ENCODE measurements at places on chromosomes 16 and 17.

- no peak for DNase-seq
Measured at GRCh38 chr17:64978138-64978537, 58.9 kb upstream of the LRRC37A3 start.

DNA sequence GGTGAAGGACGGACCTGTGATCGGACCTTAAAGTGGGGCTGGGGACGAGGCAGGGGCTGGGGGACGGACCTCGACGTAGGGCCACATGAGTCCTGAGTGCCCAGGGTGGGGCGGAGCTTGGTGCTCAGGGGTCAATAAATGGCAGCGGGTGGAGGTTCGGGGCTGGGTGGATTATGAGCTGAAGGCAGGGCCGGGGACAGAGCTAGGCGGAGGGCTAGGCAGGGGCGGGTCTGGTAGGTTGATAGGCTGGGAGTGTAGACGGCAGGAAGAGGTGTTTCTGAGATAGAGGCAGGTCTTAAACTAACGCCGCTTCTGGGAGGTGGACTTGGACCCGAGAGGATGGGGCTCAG is 733 bp downstream of the CHRNB1 start:
- no peak for DNase-seq

- DNase-seq: no peak
Measured at GRCh38 chr16:17219991-17220390, 250.8 kb downstream of the XYLT1 start.

GRCh38 chr17:7266784-7267183 is 4.5 kb upstream of the CLDN7 start:
- DNase-seq: no peak

GRCh38 chr16:87166321-87166720 is 150.9 kb downstream of the C16orf95 start:
- DNase-seq: no peak

GRCh38 chr17:82247182-82247823 is 18.5 kb downstream of the SLC16A3 start:
- no peak for DNase-seq

DNA sequence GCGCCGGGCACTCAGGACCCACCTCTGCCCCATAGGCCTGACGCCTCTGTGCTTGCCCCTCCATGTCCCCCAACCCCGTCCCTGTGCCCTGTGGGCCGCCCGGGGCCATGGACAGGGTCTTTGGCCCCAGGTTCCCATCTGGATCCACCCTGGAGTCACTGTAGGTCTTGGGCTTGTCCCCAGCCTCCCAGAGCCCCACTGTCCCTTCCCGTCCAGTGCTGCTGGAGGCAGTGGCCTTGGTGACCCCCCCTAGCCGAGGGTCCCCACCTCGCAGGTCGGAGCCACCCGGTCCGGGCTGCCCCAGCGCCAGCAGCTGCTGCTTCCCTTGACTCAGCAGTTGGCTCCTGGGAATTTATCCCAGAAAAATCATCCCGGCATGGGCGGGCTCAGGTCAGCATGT is 49.3 kb downstream of the ZFPM1 start:
- no peak for DNase-seq

- no peak for DNase-seq
Measured at GRCh38 chr16:1044460-1045309, 27.9 kb upstream of the SSTR5 start.

GRCh38 chr16:4693956-4694641 is 737 bp downstream of the NUDT16L1 start:
- DNase-seq: no peak

GRCh38 chr17:3817851-3818605 is 17.0 kb upstream of the ITGAE start:
- no peak for DNase-seq

GRCh38 chr17:49576088-49576916 is 631 bp downstream of the NXPH3 start:
- DNase-seq: no peak

DNA sequence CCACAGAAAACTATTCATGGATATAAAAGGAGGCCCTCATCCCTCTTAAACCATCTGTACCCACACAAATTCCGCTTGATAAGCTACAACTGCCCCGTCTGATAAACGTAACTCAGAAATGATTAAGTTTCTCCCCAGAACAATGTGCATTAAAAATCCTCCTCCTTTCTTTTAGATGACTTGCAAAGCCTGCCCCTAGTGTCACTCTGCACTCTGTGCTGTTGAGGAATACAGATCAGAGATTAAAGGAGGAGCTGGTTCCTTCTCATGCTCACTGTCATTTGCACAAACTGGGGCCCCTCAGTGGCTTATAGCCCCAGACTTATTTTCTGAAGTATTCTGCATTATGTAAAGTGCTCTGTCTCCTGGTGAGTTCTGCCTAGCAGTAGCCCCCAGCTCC is 33.3 kb downstream of the CDRT15 start:
- DNase-seq: no peak

- DNase-seq: no peak
Measured at GRCh38 chr17:13490427-13490826, 111.3 kb downstream of the HS3ST3A1 start.

GRCh38 chr17:30360086-30360808 is 18.5 kb upstream of the CPD start:
- DNase-seq: no peak

GRCh38 chr17:64411999-64412771 is 21.5 kb upstream of the PECAM1 start:
- no peak for DNase-seq

GRCh38 chr17:66240630-66241029 is 11.4 kb upstream of the APOH start:
- no peak for DNase-seq

- DNase-seq: no peak
Measured at GRCh38 chr16:76897816-76898215, 293.2 kb upstream of the MON1B start.

GRCh38 chr16:79994418-79994817 is 393.9 kb upstream of the MAF start:
- DNase-seq: no peak

DNA sequence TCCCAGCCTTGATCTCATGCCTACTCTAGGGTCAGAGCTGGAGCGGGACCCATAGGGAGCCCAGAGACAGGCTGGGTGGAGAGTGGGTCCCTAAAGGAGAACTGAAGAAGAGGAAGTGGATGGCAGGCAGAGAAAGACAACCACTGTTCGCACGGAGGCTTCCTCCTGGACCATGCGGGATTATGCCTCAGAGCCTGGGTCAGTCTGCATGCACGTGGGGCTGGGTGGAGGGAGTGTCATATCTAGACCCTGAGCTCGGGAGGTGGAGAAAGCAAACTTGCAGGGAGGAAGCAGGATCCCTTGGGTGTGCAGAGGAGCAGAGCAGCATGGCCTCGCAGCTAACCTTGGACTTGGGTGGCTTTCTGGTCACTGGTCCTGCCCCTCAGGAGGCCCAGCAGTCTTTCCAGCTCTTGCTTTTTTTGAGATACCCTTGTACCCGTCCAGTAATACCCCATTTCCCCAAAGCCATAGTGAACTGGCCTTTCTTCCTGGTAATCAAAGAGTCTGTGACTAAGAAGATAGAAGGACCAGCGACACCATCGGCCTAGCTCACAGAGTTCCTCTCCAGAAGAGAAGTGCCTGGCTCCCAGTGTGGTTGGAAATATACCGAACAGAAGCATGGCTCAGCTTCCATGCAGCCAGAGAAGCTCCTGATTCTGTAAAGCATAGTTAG is 344.2 kb downstream of the CPPED1 start:
- DNase-seq: no peak

GRCh38 chr17:48577330-48577945 is 712 bp downstream of the HOXB4 start:
- no peak for DNase-seq

- DNase-seq: no peak
Measured at GRCh38 chr17:79821331-79822095, 17.7 kb downstream of the CBX4 start.

GRCh38 chr16:50765260-50765659 is 23.4 kb downstream of the CYLD start:
- DNase-seq: no peak

DNA sequence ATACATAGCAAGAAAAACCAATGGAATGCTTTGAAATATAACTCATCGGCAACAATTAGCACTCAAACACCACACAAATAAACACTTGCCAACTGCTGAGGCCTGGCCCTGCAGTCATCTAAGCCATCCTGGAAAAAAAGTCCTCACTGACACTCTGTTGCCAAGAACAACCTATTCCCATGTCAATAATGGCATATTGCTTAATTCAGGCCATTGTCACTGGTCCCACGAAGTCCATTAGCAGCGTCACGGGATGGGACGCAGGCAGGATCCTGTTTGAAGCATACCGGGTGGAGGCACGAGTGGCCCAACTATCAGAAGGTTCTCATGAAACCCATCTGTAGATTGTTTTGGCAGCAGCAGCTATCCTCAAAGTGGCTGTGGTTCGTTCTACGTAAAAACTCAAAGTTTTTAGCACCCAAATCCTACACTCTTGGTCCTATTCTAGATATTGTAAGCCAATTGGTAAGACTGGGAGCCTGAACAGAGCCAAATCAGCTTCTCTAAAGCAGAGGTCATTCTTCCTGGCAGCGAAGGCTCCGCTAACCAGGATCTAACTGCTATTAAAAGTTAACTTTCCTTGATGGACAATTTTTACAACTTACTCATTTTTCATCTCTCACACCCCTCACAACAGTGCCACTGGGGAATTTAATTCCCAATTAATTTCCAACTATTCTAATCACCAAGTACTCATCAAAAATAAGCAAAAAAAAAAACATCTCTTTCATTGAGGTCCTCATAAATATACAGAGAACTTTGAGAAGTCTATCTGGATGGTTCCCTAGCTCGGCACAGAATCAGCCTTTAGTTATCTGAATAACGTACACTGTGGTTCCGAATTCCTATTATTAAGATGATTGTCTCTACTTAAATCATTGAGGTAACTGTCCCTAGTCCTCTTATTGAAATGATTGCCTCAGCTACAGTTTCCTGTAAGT is 91.5 kb downstream of the ZFHX3 start:
- DNase-seq: no peak

DNA sequence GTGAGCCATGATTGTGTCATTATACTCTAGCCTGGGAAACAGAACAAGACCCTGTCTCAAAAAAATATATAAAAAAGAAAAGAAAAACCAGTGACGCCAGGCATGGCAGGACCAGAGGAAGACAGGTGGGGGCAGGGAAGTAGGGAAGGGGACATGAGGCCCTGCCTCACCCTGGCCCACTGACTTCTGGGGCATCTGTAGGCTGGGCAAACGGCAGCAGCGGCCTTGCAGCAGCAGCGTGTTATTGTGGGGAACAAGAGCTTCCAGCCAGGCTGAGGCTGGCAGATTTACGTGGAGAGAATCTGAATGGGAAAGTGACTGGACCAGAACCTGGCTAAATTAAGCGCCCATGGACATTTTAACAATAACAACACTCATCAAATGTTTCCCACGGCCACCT is 19.4 kb downstream of the CMTM4 start:
- DNase-seq: no peak
